ENCODE measurements at places on chromosomes 11 and 22.

GRCh38 chr22:35380537-35381423, at the start of gene HMOX1:
HMOX1 (plus strand) TSS chr22:35381096; CDS start chr22:35381174, 78 bp downstream.
- peak; percentile 58 for DNase-seq

DNA sequence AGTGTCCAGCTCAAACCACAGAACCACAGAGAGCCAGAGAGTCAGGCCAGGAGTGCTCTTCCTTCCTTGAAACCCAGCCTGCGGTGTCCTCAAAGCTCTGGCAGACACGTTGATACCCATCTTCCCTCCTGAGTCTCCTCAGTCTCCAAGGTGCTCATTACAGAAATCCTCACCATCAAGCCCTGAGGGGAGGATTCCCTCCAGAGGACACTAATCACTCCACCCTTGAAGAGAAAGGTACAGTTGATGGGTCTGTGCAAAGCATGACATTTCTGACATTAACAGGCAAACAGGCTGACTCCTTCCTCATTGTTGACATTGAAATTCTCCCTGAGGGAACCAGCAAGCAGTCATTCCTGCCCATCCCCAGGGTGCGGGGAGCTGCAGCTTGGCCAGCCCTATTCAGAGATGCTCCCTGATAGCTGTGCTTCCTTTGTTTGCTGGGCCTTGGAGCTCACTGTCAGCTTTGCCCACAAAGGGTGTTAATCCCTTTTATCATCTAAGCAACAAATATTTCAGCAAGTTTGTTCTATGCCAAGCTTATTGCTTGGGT, 101.7 kb upstream of the CSNK2A3 start:
- no peak for DNase-seq

GRCh38 chr11:35937700-35938099, 6.2 kb upstream of the LDLRAD3 start:
- no peak for DNase-seq

DNA sequence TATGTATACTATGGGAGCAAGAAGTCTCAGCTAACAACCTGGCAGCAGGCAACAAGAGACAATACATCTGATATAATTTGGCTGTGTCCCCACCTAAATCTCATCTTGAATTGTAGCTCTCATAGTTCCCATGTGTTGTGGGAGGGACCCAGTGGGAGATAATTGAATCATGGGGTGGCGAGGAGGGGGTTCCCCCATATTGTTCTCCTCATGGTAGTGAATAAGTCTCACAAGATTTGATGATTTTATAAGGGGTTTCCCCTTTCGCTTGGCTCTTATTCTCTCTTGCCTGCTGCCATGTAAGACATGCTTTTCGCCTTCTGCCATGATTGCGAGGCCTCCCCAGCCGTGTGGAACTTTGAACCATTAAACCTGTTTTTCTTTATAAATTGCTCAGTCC, 6.2 kb downstream of the DNAJC24 start:
- DNase-seq: no peak
